ENCODE measurements at places on chromosomes 13 and 19.

DNA sequence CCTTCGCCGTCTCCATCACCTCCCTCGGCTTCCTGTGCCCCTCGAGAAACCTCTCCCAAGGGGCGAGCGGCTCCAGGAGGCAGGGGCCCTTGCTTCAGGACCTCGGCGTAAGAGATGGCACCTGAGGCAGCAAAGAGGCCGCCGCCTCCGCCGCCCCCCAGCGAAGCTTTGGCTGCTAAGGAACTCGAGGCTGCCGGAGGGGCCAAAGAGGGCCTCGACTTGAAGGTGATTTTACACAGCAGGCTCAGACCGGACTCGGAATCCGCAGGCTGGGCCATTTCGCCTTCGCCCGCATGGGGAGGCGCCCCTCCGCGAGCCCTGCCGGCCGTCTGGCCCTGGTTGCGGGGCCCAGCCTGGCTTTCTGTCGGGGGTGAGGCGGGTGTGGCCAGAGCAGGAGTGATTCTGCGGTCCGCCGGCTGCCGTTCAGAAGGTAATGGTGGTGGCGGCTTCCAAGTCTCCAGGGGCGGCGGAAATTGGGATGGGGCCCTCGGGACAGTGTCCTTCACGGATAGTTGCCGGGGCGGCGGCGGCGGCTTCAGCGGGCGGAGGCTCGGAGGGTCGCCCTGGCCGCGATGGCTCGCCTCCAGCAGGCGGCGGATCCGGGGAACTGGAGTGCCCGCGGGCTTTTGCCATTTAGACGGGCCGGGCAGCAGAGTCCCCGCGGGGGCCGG, 1.4 kb downstream of the GGN start:
- DNase-seq: no peak

GRCh38 chr13:95236774-95237173, 64.5 kb downstream of the ABCC4 start:
- DNase-seq: no peak

- DNase-seq: no peak
Observed at GRCh38 chr13:78147905-78148304, 229.3 kb upstream of the EDNRB start.

GRCh38 chr13:101982903-101983302, 418.9 kb downstream of the FGF14 start:
- no peak for DNase-seq

DNA sequence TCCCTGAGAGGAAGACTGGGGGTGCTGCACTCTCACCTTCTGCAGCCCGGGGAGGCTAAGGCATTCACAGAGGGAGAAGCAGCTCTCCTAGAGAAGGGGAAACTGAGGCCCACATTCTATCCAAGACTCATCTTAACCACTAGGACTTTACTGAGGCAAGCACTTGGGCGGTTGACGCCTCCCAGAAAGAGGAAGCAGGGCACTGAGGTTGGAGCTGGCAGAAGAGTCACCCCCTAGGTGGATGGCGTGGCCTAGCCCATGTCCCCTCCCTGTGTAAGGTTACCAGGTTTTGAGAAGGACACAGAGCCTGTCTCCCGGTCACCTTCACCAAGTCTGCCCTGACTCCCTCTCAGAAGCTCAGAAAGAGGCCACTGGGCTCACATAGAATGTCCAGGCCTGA, 2.7 kb downstream of the S1PR2 start:
- no peak for DNase-seq

DNA sequence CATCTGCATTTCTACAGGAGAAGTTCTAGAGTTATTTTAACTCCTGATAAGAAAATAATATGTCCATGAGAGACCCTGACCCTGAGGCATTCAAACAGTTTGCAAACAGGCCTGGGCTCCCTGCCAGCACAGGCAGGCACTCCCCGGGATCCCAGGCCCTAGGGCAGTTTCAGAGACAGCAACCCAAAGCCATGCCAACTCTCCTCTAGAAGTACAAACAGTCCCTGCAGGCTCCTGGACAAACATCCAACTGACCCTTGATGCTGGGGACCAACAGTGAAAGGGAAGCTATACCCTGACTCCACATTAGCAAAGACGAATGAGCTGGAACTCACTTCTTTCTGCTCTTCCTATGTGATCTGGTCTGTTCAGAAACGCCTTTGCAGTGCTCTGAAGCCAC, 44.8 kb downstream of the CCDC70 start:
- DNase-seq: no peak
